Hypothalamus (tissue), 51 donors: ENCODE measurements at places on chromosomes 2 and 18.
A peak's percentile ranks its signal among the peaks of the same experiment; 100 is the strongest.

DNA sequence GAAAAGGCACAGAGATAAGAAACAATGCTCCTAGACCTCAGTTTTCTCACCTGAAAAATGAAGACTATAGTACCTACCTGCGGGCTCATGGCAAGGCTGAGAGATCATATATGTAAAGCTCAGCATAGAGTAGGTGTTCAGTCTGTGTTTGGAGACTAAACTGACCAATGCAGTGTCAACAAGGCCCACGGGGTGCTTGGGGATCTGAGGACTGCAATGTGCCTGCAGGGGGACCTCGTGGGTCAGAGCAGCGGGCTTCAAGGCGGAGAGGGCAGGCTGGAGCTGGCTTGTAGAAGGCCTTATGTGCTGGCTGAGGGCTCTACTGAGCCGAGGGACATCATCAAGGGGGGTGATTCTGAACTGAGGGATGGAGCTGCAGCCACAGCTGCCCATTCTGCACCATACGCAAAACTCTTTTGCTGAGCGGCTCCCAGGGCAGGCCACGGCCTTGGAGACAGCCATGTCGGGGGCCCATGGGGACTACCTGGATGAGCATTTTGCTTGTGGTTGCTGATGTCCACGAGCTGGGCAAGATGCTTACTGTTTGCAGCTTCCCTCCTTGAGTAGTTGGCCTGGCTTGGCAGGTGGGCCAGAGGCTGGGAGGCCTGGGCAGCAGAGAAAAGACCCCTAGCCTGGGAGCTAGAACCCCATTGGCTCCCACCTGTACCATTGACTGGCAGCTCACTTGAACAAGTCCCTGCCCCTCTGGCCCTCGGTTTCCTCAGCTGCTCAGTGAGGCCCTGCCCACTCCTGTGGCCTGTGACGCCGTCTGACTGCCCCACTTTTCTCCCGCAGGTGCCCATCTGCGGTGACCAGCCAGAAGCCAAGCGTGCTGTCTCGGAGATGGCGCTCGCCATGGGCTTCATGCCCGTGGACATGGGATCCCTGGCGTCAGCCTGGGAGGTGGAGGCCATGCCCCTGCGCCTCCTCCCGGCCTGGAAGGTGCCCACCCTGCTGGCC is 23.5 kb downstream of the STEAP3 start:
- no peak for DNase-seq

DNA sequence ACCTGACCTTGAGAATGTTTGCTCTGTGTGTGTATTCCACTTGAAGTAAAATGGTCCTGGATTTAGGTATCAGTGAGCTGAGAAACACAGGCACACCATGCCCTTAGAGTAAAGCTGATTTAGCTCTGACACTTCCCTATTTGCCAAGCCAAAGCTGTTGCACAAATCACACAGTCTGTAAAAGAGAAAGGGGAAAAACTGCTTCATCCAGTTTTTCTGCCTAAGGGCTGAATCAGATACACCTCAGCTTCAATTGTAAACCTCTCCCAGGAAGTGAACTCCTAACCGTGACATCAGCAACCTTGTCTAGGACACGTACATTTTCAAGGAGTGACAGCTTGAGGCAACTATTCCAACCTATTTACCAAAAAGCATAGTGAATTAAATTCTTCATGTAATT is 150.4 kb downstream of the NR4A2 start:
- DNase-seq, result no peak

DNA sequence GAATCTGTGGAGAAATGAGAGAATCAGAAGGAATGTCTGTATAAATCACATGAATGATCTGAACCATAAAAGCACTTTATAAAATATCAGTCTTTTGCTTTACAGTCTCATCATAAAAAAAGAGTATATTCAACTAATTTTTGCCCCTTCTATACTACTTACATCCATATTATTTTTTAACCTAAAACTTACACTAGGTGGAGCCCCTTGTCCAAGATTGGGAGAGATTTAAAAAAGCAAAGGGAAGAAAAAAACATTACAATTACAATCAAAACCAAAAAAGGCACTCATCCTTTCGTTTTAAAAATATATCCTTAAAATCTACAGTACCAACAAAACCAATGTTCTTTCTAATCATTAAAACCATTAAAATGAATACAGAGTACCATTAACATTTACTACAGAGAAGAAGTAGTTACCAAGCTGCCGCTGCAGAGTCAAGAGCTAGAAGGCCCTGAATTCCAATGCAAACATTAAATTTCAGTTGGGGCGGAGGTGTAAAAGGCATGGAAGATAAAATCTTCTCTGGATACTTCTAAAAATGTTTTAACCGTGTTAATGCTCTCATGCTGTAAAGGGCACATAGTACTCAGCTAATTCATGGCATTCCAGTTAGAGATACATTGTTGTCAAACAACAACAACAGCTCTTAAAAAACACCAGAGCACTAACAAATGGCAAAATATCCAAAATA is 56.7 kb upstream of the EPB41L3 start:
- DNase-seq, result no peak

GRCh38 chr2:108805782-108806181 is 19.2 kb downstream of the CCDC138 start:
- DNase-seq, result no peak

DNA sequence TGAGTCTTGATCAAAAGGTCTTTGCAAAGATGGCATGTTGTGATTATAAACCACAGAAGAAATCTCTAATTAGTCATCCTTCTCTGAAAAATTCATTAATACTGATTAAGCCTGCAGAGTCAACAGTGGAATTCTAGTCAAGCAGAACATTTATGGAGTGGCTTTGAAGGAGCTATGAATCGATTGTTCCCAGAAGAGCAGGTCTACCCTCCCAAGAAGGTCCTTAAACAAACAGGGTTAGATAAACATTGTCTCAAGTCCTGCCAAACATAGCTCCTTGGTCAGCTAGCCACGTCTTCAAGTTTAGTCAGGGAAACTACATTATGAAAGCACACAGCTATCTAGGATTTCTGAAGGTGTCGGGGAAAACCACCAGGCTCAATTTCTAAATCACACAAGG is 88.9 kb downstream of the ITGA4 start:
- DNase-seq, result no peak

- DNase-seq, result no peak
Observed at GRCh38 chr2:190318931-190319554, 583 bp downstream of the HIBCH start.

DNA sequence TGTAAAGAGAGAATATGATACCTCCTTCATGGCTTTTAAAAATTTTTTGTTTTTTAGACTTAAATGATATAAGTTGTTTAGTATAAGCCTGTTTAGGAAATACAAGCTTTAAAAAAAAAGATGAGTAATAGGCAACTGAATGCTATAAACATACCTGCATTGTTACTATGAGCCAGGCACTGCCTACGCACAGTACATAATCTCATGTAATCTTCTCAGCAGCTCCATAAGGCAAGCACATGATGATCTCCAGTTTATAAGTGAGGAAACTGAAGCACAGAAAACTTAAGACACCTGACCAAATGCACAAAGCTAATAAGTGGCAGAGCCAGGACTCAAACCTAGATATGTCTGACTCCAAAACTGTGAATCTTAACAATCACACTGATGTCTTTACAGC is 156.3 kb upstream of the SLC1A4 start:
- DNase-seq, result no peak

GRCh38 chr18:48713309-48713708 is 174.5 kb downstream of the CTIF start:
- no peak for DNase-seq

GRCh38 chr2:217285926-217286325 is 426.1 kb upstream of the TNP1 start:
- DNase-seq, result no peak

DNA sequence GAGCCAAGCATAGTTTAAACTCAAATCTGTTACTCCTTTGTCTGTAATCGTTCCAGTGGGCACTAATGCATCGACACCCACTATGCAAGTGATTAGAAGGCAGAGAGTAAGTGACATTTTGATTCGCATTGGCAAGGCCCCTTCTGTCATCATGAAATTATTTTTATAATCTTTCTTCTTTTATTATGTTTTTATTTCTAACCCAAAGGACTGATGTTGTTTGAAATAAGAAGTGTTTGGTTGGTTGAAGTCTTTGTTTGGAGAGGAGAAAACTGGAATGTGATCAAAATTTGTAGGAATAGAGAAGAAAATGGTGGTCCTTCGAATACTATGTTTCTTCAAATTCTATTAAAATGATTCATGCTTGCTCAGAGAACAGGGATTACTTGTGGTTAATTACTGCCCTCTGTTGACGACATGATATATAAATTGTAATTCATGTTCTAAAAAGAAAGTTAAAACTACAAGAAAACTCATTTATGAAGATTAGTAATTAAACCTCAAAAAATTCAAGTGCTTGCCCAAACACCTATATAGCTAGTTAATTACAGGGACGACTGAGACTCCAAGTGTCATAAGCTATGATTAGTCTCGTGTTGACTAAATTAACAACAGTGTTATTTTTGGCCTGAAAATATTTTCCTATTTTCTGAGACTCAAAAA is 26.4 kb upstream of the TFPI start:
- DNase-seq, result no peak

- DNase-seq, result no peak
Observed at GRCh38 chr2:123438675-123439074, 586.4 kb upstream of the CNTNAP5 start.

DNA sequence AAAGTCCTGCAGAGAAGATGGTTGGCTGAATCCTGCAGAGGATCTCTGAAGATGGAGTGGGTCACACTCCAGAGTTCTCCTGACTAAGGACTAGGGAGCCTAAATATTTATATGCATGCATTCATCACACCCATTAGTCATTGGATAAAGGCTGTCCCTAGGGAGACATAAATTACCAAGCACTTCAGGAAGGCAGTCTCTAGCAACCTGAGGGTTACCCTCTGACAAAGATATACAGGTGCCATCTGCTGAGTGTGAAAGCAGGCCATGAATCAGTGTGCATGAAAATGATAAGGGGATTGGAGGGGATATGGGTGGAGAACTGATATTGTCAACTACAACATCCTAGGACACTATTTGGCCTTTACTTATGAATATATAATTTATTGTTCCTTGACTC is 294.8 kb upstream of the DDX18 start:
- no peak for DNase-seq

GRCh38 chr2:104804148-104804890 is 49.6 kb upstream of the POU3F3 start:
- peak; percentile 5 for DNase-seq

DNA sequence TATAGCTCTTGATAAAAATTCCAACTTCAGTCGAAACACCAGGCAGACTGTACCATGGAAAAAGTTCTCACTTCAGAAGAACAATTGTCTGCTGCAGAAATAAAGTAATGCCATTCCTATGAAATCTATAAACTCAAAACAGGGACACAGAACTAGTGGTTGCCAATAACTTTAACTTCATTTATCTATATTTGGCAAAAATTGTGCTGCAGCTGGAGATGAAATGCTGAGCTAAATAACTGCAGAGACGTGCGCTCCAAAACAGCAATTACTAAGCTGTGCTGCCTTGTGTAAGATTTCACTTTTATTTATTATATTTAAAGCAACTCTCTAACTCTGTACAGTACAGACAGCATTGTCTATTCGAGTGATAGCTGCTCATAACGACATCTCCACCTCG is 540.1 kb upstream of the ID2 start:
- no peak for DNase-seq

- DNase-seq, result no peak
Observed at GRCh38 chr2:142875652-142876051, 1.8 kb upstream of the KYNU start.

- DNase-seq, result no peak
Observed at GRCh38 chr2:102367331-102367971, 11.9 kb downstream of the IL18R1 start.

- no peak for DNase-seq
Observed at GRCh38 chr2:191322828-191323506, 77.8 kb downstream of the MYO1B start.

- DNase-seq, result no peak
Observed at GRCh38 chr2:8536686-8537561, 144.9 kb upstream of the ID2 start.
